ENCODE measurements at places on chromosomes 6 and 20. TPM values are rescaled to one million over a fixed set of nuclear protein-coding genes. Genes with fewer than 3 reads are reported as not detected.

LY86 gene
- total RNA-seq, result 1.2 TPM

MUC22 gene
- total RNA-seq, result not detected

DZANK1 gene
- total RNA-seq, result 1.9 TPM

SNAP25 gene
- 3.6 TPM for total RNA-seq

CAGE1 gene
- total RNA-seq, result 0.31 TPM

KHDC1L gene
- not detected for total RNA-seq

ZNF335 gene
- total RNA-seq, result 37.5 TPM

DNA sequence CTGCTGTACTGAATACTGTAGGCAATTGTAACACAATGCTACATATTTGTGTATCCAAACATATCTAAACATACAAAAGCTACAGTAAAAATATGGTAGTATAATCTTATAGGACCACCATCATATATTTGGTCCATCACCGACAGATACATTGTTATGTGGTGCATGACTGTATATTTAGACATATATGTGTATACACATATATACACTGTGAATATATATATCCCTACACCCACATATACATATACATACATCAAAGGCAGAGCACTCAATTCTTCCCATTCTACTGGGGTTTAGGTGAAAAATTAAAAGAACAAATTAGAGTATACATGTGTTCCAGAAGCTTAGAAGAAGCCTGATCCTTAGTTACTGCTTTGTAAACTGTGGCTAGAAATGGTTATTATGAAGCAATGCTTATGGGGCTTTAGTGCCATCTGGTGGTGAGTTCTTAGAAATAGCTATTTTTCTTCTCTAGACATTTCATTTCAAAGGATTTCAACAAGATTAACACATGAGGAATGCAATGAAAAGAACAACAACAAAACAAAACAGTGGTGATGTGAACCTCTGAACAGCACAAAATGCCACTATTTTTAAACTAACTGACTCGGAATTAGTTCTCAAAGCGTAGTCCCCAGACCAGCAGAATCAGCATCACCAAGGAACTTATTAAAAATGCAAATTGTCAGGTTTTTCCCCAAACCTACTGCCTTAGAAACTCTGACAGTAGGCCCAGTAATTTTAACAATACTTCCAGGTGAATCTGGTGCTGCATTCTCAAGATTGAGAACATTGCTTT is 38.0 kb downstream of the PKHD1 start:
- peak; percentile 63 for DNase-seq

DNA sequence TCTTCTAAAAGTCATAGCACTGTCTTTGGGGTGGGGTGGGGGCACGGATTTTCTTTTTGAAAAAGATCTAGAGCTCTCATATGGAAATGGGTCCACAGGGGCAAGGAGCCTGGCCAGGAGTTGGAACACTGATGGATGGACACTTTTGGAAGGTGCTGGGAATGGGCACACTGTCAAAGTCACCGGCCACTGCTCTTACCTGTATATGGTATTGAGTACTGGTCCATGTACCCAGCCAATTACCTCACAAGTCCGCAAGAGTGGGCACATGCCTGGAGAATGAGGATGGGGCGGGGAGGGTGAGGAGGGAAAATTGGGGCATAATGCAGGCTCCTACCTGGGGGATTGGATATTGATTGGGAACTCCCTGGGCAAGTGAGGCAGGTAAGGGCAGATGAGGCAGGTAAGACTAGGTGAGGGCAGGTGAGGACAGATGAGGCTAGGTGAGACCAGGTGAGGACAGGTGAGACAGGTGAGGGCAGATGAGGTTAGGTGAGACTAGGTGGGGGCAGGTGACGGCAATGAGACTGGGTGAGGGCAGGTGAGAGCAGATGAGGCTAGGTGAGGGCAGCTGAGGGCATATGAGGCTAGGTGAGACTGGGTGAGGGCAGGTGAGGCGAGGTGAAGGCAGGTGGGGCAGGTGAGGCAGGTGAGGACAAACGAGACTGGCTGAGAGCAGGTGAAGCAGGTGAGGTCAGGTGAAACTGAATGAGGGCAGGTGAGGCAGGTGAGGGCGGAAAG is 167.9 kb downstream of the NRN1 start:
- DNase-seq, result no peak

DNA sequence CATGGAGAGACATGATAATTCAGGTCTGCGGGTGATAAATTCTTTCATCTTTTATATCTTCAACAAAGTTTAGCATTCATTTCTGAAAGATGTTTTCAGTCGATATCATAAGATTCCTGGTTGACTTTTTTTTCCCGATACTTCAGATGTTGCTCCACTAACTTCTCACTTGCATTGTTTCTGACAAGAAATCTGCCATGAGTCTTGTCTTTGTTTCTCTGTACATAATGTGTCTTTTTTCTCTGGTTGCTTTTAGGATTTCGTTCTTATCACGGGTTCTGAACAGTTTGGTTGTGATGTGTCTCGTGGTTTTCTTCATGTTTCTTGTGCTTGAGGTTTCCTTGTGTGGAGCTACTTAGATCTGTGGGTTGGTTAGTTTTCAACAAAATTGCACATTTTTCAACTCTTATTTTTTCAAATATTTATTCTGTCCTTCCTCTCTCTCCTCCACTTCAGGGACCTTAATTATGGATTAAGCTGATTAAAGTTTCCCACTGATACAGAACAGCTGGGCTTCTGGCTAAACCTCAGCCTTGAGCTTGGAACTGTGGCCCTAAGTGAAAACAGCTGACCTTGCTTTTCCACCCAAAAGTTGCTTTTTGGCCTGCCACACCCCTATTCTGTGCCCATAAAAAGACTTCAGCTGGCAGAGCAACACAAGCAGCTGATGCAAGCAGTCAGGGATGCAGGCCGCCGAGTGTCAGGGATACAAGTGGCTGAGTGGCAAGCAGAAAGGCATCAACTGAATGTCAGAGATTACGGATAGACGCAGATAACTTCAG is 97.9 kb upstream of the SNX9 start:
- DNase-seq, result no peak

DNA sequence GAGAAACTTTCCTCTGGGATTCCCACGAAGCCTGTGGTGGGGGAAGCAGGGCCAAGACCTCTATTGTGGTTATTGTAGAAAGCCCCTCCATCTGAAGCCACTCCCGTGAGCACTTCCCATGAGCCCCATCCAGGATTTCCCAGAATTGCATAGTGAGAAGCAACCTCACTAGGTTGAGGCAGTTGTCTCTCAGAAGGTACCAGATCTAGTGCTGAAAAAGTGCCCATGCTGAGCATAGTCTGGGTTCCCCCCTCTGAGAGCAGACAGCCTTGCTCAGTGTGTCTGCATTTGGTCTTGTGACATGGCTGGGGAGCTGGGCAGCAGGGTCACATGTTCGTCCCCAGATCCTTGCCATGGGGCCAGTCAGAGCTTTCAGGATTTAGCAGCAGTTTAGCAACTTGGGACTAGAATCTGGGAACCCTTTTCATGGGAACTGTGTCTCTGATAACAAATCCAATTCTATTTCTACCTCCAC is 38.6 kb downstream of the SLC9A8 start:
- no peak for DNase-seq

GRCh38 chr6:41093729-41094128 is 21.0 kb downstream of the NFYA start:
- no peak for DNase-seq

GRCh38 chr6:81326881-81327561 is 425.5 kb downstream of the TENT5A start:
- DNase-seq, result no peak

DNA sequence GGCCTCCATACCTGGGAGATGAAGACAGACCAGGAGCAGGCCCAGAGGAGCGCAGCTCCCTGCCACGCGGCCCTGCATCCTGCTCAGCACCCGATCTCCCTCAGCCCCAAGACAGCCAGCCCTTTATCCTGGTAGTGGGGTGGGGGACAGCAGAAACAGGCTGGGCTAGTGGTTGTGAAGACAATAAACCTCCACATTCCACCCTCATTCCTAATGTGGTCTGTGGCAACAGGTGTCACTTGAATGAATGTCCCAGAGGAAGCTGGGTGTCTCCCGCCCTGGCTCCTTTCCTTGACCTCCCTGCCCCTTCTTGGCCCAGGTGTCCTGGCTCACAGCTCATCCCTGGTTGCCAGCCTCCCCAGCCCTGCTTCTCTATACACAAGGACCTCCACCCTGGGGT is at the start of gene C6orf15:
Gene C6orf15 (minus strand): TSS at position 98 of the 400 bp plus-strand sequence. CDS start 20 bp downstream, at position 78.
- no peak for DNase-seq

DNA sequence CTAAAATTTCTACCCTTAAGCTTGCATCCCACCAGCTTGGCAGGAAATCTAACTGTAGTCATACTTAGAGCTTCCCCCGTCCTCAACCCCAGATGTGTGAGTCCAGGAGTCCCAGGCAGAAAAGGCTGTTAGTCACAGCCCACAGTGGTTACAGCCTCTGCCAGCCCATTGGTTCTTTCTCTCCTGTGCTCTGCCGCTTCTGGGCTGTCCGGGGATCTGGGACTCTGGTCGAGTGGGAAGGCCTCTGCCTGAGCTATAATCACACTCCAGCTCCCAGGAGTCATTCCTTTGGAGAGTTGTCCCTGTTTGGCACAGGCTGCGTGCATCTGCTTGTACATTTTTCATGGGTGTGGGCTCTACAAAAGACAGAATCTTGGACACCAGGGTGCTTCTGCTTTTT is 45.6 kb upstream of the FYN start:
- no peak for DNase-seq

DNA sequence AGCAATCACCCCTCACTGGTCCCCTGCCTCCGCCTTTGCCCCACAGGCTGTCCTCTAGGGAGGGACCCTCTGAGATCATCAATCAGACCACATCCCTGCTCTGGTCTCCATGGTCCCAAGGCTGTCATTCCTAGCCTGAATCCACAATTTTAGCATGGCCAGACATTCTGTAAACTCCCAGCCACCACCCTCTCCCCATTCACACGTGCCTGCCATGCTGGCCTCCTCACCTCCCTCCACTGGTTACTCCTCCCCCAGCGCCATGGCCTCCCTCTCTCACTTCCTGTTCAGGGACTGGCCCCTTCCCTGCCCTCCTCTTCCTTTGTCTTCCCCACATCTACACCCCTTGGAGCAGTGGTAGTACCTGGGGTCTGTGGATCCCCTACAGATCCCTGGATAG is 150.7 kb upstream of the MLN start:
- no peak for DNase-seq

DNA sequence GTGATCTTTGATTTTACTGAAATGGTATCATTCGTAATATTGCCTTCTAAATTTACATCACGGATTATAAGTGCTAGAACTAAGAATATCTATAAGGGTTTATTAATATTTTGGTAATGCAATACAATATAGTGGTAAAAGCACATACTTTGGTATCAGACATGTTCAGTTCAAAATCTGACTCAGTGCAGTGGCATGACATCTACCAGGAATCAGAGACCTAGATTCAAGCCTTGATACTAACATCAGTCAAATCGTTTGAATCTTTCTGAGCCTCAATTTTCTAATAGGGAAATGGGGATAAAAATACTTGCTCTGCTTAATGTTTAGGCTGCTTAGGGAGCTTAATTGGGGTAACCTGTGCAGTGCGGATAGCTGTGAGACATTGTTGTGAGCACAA is 488.0 kb downstream of the BCKDHB start:
- DNase-seq, result no peak

DNA sequence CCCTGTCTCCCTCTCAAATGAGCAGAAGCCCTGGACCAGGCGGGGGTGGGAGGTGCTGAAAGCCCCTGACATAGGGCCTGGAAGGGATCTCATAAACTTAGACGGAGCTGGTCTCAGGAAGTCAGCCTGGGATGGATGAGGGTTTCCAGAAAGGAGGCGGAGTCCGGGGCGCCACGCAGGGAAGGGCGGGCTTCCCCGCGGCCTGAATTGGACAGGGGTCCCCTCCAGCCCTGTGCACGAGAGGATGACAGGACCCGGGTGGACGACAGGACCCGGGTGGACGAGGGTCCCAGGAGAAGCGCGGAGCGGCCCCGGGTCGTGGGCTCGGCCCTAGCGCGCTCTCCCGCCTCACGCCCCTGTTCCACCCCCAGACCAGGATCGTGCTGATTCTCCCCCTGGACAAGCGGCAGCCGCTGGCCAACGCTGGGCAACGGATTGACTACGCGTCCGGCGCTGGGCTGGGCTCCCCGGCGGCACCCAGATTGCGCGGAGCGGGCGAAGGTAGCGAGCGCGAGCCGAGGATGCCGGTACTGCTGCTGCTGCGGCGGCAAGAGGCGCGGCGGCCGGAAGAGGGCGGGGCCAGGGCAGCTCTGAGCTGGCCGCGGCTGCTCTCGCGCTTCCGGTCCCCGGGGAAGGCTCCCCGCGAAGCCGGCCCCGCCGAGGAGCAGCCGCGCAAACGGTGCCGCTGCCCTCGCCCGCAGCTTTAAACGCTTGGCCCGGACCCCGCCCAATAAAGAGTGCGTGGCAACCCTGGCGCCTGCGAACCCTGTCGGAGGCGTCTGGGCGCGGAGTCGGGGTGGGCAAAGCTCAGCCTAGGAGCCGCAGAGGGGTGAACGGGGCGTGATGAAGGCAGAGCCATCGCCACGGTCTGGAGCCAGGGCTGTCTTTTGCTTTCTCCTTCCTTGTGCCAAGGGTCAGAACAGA is 1.3 kb downstream of the C20orf144 start:
- peak; percentile 97 for DNase-seq

- no peak for DNase-seq
These were observed 136.1 kb downstream of the FOXC1 start for GRCh38 chr6:1745814-1746213.

DNA sequence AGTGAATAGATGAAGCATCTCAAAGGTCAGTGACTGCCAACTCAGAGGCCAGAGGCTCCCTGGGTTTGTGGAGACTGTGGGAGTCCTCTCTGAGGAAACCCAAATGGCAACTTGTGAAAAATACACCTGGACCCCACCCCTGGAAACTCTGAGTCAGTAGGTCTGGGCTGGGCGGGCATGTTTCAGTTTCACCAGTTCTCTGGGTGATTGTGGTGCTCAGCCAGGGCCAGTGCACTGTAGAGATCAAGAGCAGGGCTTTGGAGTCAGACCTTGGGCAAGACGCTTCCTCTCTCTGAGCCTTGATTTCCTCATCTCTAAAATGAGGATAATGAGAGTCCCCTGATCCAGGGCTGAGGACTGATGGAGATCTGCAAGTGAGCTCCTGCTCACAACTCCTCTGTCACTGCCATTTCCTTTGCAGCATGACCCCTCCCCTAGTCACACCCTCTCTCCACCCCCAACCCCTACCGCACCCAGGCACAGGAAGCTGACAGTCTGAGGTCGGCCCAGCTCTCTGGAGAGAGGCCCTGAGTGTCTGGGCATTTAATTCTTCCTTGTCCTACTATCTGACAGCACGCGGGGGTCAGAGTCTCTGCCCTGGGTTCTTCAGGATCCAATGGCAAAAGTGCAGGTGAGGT is 5.1 kb downstream of the DEF6 start:
- DNase-seq, result peak; percentile 97

- DNase-seq, result no peak
These were observed 30.1 kb upstream of the NTSR1 start for GRCh38 chr20:62678553-62678952.

GRCh38 chr6:50822078-50822476 is 3.4 kb downstream of the TFAP2B start:
- no peak for DNase-seq
